ENCODE measurements at places on chromosomes 6 and 20. TPM values are rescaled to one million over a fixed set of nuclear protein-coding genes. Genes with fewer than 3 reads are reported as not detected.

- H3K4me1 ChIP-seq = peaks cover 56% of the 10 kb centered on the region
- peak; percentile 85 for DNase-seq
- H3K27me3 ChIP-seq = no peaks in the 10 kb centered on the region
- H3K27ac ChIP-seq = peak overlapping the region; percentile 82
- H3K36me3 ChIP-seq = peaks cover 3% of the 10 kb centered on the region
These were observed 7.2 kb upstream of the SERPINB1 start for GRCh38 chr6:2848851-2849250.

DNA sequence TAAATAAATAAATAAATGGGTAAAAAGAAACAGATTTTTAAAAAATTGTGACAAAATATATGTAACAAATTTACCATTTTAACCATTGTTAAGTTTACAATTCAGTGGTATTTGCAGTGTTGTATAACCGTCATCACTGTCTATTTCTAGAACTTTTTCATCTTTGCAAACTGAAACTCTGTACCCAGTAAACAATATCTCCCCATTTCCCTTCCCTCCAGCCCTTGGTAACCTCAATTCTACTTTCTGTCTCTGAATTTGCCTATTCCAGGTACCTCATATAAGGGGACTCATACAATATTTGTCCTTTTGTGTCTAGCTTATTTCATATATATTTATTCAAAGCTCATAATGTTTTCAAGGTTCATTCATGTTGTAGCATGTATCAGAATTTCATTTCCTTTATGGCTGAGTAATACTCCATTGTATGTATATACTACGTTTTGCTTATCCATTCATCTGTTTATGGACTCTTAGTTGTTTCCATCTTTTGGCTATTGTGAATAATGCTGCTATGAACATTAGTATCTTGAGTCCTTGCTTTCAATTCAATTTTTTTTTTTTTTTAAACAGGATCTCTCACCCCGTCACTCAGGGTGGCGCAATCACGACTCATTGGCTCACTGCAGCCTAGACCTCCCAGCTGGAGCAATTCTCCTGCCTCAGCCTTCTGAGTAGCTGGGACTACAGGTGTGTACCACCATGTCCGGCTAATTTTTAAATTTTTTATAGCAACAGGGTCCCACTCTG lies 8.9 kb downstream of the MANBAL start:
- H3K4me3 ChIP-seq = no peak overlapping the region
- peak overlapping the region; percentile 5 for H3K27ac ChIP-seq
- DNase-seq = no peak
- no peaks in the 10 kb centered on the region for H3K27me3 ChIP-seq
- H3K4me1 ChIP-seq = peaks cover 32% of the 10 kb centered on the region
- peaks cover 28% of the 10 kb centered on the region for H3K36me3 ChIP-seq

DNA sequence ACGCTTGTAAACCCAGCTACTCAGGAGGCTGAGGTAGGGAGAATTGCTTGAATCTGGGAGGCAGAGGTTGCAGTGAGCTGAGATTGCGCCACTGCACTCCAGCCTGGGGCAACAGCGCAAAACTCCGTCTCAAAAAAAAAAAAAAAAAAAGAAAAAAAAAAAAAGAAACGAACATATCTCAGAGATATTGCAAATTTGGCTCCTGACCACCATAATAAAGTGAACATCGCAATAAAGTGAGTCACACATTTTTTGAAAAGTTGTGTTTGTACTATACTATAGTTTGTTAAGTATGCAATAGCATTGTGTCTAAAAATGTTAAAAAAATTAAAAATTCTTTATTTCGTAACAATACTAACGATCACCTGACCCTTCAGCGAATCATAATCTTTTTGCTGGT lies 13.3 kb downstream of the RSPH9 start:
- no peak overlapping the region for H3K4me3 ChIP-seq
- H3K27ac ChIP-seq = no peak overlapping the region
- peaks cover 8% of the 10 kb centered on the region for H3K4me1 ChIP-seq
- no peaks in the 10 kb centered on the region for H3K27me3 ChIP-seq
- no peaks in the 10 kb centered on the region for H3K36me3 ChIP-seq

DNA sequence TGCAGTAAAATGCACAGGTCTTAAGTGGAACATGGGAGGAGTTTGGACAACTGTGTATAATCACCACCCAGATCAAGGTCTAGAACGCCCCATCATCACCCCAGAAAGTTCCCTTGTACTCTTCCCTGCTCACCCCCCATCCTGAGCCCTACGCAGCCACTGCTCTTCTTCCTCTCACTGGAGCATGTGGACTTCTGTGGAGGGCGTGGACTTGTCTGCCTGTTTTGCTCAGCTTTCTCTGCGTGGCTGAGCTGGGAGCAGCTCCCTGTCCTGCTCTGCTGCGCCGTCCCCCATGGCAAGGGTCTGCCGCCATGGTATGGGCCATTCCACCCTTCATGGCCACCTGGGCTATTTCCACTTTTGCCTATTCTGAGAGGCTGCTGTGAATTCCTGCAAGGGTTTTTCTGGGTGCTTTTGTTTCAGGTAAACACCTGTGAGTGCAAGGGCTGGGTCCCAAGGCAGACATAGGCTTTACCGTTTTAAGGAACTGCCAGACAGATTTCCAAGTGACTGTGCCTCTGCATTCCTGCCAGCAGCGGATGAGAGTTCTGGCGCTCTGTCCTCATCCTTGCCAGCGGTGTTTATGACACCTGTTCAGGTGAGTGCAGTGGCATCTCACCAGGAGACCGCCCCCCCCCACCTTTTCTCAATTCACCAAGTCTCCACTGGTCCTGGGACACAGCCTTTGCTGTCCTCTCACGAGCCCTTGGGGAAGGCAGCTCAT lies 19.7 kb downstream of the PCK1 start:
- no peak overlapping the region for H3K27ac ChIP-seq
- H3K36me3 ChIP-seq = no peaks in the 10 kb centered on the region
- no peaks in the 10 kb centered on the region for H3K4me1 ChIP-seq
- peaks cover 35% of the 10 kb centered on the region for H3K27me3 ChIP-seq

DNA sequence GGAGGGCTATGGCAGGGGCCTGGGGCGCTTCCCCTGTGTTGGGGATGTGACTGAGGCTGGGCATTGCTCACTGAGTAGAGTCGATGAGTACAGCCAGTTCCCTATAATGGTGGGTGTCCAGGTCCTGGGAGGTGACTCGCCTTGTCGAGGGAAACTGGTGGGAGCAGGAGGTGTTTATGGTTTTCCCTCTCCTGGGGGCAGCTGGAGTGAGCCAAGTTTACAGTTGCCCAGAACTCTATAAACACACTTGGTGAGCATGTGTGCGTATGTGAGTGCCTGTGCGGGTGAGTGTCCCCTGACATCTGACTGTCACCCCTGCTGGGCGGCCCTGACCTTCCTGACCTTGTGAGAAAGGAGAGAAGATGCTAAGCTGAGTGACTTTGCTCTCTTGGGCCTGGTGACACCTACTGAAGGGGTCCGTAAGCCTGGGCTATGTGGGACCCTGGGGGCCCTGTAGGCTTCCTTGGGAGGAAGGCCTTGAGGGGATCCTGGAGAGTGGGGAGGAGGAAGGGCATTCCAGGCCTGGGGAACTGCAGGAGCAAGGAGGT lies 65.9 kb downstream of the VEGFA start:
- no peaks in the 10 kb centered on the region for H3K36me3 ChIP-seq
- H3K27ac ChIP-seq = no peak overlapping the region
- H3K4me1 ChIP-seq = no peaks in the 10 kb centered on the region
- H3K27me3 ChIP-seq = no peaks in the 10 kb centered on the region

GRCh38 chr6:93453956-93454355 lies 34.6 kb upstream of the EPHA7 start:
- no peaks in the 10 kb centered on the region for H3K27me3 ChIP-seq
- no peaks in the 10 kb centered on the region for H3K36me3 ChIP-seq
- H3K4me3 ChIP-seq = no peak overlapping the region
- H3K27ac ChIP-seq = no peak overlapping the region

GRCh38 chr6:143098054-143098671 lies 37.5 kb downstream of the AIG1 start:
- H3K27ac ChIP-seq = no peak overlapping the region
- H3K4me3 ChIP-seq = no peak overlapping the region
- DNase-seq = no peak
- peaks cover 4% of the 10 kb centered on the region for H3K4me1 ChIP-seq
- H3K27me3 ChIP-seq = no peaks in the 10 kb centered on the region

DNA sequence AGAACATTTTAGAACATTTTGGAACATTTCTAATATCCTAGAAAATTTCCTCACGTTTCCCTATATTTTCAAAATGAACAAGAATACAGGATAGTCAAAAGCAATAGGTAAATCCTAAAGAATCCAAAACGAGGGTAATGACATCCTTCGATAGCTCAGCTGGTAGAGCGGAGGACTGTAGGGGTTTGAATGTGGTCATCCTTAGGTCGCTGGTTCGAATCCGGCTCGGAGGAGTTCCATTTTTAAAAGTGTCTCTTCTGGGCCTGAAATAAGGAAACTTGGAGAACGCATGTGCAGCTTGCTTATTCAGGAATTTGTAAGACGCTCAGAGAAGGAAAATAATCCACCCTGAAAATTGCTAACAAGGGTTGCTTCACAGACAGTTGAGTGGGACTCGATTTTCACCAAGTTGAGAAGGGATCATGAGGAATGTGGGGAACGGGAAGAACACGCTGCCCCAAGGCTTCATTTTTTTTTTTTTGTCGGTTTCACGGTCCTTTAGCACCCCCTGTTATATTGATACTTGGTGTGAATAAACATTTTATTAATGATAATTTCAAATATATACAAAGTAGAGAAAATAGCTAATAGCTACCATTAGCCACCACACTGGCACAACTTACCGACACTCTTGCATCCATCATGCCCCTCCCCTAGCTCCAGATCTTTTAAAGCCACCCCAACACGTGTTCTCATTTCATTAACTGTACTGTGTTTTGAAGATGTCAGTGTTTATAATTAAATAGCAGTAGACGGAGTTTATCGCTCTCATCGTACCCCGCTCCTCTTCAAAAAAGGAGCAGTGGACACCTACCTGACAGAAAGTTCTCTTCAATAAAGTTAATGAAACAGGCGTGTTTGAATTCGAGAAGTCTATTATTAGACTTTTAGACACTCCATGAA lies 1.8 kb upstream of the ABT1 start:
- peak; percentile 74 for DNase-seq
- no peak overlapping the region for H3K27ac ChIP-seq
- peaks cover 19% of the 10 kb centered on the region for H3K27me3 ChIP-seq
- H3K4me3 ChIP-seq = peak overlapping the region; percentile 33
- H3K36me3 ChIP-seq = peaks cover 25% of the 10 kb centered on the region

DNA sequence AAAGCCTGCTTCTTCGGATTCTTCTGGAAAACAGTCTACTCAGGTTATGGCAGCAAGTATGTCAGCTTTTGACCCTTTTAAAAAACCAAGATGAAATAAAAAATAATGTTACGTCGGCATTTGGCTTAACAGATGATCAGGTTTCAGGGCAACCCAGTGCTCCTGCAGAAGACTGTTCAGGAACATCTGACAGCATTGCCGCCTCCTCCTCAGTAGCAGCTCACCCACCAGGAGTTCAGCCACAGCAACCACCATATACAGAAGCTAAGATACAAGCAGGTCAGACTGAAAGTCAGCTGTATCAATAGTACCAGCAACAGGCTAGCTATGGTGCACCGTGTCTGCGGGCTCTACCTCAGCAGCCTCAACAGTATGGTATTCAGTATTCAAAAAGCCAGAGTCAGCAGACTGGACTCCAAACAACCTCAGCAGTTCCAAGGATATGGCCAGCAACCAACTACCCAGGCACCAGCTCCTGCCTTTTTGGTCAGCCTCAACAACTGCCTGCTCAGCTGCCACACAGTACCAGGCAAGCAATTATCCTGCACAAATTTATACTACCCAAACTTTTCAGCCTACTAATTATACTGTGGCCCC lies 51.9 kb downstream of the BTBD9 start:
- H3K27me3 ChIP-seq = no peaks in the 10 kb centered on the region
- peaks cover 11% of the 10 kb centered on the region for H3K36me3 ChIP-seq
- no peak for DNase-seq
- no peak overlapping the region for H3K4me3 ChIP-seq

Gene ZBTB12
- total RNA-seq = 2.1 TPM

Gene GSTA3
- total RNA-seq = not detected

Gene CTAGE9
- not detected for total RNA-seq

Gene TFAP2A
- not detected for total RNA-seq

Gene ECT2L
- not detected for total RNA-seq

Gene NKX2-4
- total RNA-seq = not detected

Gene GCNT2
- total RNA-seq = 2.7 TPM

Gene KCNK15
- 0.25 TPM for total RNA-seq

Gene NCOA7
- 43.4 TPM for total RNA-seq

Gene RUNX2
- total RNA-seq = 9.3 TPM

Gene FUCA2
- total RNA-seq = 8.5 TPM

Gene MDC1
- total RNA-seq = 90.7 TPM
